ENCODE measurements at places on chromosomes 7 and 10.

- no peak for DNase-seq
- no peaks in the 10 kb centered on the region for H3K36me3 ChIP-seq
- no peaks in the 10 kb centered on the region for H3K4me1 ChIP-seq
- no peak overlapping the region for H3K27ac ChIP-seq
These were observed 15.7 kb downstream of the WNT16 start for GRCh38 chr7:121344497-121344896.

DNA sequence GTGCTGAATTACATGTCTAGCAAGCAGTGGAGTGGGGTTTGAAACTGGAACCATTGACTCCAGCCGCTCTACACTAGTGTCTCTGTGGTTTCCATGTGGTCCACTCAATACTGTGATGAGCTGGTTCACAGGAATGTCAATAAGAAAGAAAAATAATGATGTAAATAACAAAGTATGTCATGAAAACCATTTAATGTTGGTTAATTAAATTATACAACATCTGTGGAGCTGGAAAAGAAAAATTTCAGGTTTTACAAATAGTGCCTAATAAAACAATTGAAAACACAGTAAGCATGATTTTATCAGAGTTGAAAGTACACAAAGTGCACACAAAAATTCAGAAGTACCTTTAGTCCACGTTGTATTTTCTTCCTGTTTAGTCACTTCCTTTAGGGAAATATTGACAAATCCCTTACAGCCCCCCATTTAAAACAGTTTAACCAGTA lies 28.7 kb upstream of the NAMPT start:
- H3K27ac ChIP-seq: no peak overlapping the region
- H3K27me3 ChIP-seq: no peaks in the 10 kb centered on the region
- DNase-seq: no peak
- H3K36me3 ChIP-seq: no peaks in the 10 kb centered on the region
- no peak overlapping the region for H3K4me3 ChIP-seq
- H3K4me1 ChIP-seq: no peaks in the 10 kb centered on the region

GRCh38 chr10:30366829-30367228 lies 17.8 kb upstream of the MTPAP start:
- no peak overlapping the region for H3K4me3 ChIP-seq
- H3K27me3 ChIP-seq: no peaks in the 10 kb centered on the region
- DNase-seq: no peak
- H3K27ac ChIP-seq: no peak overlapping the region
- no peaks in the 10 kb centered on the region for H3K36me3 ChIP-seq
- no peaks in the 10 kb centered on the region for H3K4me1 ChIP-seq

DNA sequence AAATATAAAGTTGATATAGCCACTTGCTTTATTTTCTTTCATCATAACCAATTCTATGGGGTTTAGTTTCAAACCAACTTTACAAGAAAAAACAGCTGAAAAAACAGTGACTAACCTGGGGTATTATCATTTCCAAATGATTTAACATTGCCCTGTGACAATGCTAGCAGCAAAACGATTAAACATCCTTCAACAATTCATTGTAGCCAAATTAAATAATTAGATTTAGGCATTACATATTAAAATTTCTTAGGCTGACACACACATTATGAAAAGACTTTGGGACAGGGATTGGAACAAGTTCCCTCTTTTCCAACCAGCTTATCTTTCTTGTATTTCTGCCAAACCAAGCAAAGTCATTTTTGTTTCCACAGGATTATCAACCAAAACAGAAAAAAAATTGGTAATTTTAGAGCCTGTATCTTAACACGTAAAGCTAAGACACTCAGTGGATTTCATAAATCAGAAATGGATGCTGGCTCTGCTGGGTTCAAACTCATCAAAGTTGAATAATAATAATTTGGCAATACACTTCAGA lies 84.0 kb downstream of the SEMA3D start:
- H3K27ac ChIP-seq: no peak overlapping the region
- no peaks in the 10 kb centered on the region for H3K4me1 ChIP-seq
- no peaks in the 10 kb centered on the region for H3K36me3 ChIP-seq
- H3K4me3 ChIP-seq: no peak overlapping the region
- no peaks in the 10 kb centered on the region for H3K27me3 ChIP-seq
- DNase-seq: no peak

- no peak overlapping the region for H3K27ac ChIP-seq
- DNase-seq: no peak
- no peaks in the 10 kb centered on the region for H3K36me3 ChIP-seq
- H3K4me1 ChIP-seq: no peaks in the 10 kb centered on the region
These were observed 3.9 kb upstream of the OGDH start for GRCh38 chr7:44602576-44602910.
